Amniotic epithelial cell (primary cell): ENCODE measurements at places on chromosomes 4 and X.

DNA sequence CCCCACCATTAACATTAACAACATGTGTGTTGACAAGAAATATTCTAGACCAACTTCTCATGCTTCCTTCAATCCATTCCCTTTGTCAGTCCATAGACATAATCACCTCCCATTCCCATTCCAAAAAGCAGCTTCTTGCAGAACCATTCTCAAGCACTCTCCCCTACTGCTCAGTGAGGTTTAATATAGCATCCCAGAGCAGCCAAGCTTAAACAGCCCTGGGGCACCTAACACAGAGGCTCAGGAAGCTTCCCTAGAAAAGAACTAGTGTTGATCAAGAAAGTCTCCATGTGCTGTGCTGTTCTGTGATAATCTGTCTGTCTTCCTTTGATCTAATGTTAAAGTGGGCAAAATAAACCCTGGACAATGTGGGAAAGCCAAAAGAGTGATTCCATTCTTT, 174.2 kb upstream of the NOCT start:
- DNase-seq: no peak

- no peak for DNase-seq
These were observed 448 bp upstream of the TBC1D8B start for GRCh38 chrX:106802063-106802387.

DNA sequence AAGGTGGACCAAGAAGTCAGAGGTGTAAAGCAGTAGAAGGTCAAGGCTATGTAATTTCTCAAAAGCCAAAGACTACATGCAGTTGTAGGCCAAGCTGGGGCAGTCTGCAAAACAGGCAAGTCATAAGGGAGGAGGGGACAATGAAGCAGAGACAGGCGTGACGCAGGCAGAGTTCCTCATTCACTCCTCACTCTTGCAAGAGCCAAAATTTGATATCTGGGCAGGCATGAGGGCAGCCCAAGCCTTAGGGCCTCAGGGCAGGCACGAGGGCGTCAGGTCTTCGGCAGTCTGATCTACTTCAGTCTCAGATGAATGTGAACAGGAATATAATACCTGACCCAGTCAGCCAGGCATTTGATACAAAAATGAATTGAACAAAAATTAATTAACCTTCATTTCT, 86.4 kb upstream of the AGA start:
- DNase-seq: no peak

DNA sequence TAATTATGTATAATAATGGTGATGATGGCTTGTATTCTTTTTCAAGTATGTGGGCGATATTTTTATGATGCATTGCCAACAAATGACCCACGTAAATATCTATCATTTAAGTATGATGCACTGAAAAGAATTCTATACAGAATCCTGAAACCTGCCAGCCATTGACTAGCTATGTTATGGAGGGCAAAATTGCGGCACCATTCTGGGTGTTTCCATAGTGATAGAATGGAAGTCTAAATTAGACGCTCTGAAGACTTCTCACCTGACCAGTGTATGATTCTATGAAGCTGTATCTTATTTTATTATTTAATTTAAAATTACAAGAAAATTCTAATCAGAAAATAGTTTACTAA, 677 bp upstream of the CENPC start:
- DNase-seq: no peak

- DNase-seq: peak; percentile 56
These were observed 95.7 kb downstream of the ANTXR2 start for GRCh38 chr4:79977131-79977840.

DNA sequence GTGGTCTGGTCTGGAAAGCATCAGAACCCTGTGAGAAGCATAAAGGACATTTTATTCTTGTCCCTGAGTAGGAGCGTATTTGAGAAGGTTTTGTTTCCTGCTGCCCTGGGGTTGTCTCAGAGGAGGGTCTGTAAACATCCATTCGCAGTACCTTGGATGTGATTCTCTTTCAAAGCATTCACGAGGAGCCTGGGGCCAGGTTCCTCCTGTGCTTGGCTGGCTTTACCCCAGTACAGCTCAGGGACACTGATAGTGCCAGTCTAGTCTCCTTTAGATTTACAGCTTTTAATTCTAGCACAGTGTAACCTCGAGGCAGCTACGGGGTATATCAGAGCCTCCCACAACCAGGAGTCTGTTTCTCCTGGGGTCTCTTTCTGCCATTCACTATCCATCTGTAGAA, 2.7 kb downstream of the CLRN2 start:
- no peak for DNase-seq
